Activated CD8-positive, alpha-beta memory T cell treated with anti-CD3 and anti-CD28 coated beads for 1 hour (primary cell): ENCODE measurements at places on chromosomes 4 and X.

- no peak for DNase-seq
These were observed 124.6 kb downstream of the NSUN7 start for GRCh38 chr4:40874331-40874730.

DNA sequence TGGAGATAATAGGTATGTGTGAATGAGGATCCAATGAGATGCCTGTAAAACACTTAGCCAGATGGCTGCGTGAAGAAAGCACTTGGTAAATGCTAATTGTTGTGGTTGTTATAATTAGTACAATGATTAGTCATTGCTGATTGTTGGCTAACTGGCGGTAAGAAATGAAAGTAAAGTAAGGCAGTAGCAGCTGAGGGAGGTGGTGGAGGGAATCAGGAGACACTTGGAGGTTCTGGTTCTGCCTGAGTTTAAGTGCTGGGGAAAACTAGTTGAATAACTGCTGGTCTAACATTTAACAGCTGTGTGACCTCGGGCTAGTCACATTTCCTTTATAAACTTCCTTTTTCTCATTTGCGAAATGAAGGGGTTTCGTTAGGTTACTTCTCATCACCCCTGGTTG, 30.9 kb downstream of the CD38 start:
- no peak for DNase-seq

DNA sequence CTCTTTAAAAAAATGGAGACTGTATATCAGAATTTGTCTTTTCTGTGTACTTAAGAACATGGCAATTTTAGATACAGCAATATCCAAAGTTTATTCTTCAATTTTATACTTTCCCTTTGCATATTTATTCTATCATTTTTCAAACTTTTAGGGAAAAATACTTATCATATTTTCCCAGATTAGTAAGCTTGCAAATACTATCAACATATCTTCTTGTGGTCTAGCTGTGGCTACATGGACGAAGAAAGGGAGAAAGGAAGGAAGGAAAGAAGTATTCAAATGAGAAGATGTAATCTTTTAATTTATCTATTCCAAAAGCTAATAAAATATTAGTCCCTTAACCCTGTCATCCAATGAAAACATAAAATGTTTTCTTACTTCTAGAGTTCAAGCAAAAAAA, 797.8 kb upstream of the GALNTL6 start:
- no peak for DNase-seq

- no peak for DNase-seq
These were observed 24.0 kb downstream of the AFM start for GRCh38 chr4:73505567-73505966.

- no peak for DNase-seq
These were observed 222.3 kb downstream of the CPE start for GRCh38 chr4:165600959-165601683.

- DNase-seq: no peak
These were observed 108.9 kb upstream of the TEX13D start for GRCh38 chrX:124223524-124223923.

DNA sequence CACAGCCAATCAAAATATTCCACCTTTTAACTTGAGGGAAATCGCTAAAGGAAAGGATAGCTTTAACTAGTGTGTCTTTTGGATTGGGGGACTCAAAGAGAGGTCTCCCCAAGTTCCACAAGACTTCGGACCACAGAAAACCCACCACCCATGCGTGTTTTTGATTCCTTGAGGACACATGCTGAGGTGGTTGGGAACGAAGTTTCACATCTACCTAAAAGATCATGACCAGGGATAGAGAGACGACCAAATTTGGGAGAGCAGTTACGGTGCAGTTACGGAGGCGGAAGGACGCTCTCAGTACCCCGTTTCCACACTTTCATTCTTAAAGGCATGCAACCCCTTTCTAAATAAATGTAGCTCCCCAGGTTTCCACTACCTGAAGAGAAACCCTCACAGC, 1.1 kb downstream of the PCYT1B start:
- DNase-seq: no peak

DNA sequence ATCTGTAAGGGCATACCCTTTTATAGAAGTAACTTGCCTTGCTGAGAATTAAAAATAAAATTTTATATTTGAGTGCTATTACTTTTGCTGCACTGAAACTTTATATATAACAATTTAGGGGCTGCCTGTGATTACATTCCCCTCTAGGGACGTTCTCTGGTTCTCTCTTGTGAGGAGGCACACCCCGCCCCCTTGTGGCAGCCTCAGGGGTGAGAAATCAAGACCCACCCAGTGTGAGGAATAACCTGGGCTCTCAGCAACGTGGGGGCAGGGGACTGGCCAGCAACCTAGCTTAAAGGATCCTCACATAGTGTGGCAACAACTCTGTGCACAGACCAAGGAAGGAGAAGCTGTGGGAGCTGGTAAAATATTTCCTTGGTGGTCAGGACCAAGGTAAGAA, 43.7 kb downstream of the MAGEA9 start:
- peak; percentile 24 for DNase-seq

DNA sequence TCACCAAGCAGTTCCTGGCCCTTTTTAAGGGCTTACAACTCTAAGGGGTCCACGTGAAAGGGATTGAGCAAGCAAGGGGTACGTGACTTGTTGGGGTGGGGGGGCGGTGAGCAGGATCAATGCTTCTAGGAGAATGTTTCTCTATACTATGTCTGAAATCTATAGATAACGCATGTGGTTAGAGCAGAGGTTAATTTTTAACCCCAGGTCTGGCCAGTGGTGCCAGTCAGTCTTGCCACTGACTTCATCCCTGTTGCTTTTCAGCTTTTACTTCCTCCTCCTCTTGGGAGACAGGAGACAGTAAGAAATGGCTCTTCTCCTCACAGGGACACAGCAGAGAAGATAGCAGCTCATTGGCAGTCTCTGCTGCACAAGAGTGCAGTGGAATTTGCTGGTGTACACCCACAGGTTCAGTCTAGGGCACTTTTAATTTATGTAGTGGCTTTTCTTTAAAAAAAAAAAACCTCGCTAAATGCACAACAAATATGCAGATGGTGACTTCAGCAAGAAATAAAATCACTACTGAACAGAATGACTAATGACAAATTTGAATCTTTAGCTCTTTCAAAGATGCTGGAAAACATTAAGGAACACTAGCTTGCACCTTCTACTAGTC, 190.5 kb downstream of the CCNG2 start:
- DNase-seq: no peak

DNA sequence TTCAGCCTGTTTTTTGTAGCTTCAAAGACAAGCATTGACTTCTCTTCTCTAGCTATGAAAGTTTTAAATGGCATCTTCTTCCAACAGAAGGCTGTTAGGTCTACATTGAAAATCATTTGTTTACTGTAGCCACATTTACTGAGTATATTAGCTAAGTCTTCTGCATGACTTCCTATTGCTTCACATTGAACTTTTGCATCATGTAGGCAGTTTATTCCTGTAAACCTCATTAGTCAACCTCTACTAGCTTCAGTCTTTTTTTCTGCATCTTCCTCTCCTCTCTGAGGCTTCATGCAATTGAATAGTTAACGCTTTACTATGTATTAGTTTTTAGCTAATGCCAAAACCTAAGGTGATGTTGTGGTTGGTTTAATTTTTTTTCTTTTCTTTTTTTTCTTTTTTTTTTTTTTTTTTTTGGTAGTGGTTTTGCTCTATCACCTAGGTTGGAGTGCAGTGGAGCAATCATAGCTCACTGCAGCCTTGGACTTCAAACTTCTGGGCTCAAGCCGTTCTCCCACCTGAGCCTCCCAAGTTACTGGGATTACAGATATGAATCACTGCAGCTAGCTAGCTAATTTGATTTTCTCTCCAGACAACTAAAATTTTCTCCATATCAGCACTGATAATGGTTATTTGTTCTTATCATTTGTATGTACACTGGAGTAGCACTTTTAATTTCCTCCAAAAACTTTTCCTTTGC, 3.4 kb downstream of the UGT2A3 start:
- DNase-seq: no peak

GRCh38 chr4:119268466-119268865, 53.5 kb downstream of the FABP2 start:
- DNase-seq: no peak

GRCh38 chr4:74056858-74057562, 18.5 kb upstream of the CXCL3 start:
- no peak for DNase-seq

- no peak for DNase-seq
These were observed 39.6 kb downstream of the PALLD start for GRCh38 chr4:168536448-168536847.

DNA sequence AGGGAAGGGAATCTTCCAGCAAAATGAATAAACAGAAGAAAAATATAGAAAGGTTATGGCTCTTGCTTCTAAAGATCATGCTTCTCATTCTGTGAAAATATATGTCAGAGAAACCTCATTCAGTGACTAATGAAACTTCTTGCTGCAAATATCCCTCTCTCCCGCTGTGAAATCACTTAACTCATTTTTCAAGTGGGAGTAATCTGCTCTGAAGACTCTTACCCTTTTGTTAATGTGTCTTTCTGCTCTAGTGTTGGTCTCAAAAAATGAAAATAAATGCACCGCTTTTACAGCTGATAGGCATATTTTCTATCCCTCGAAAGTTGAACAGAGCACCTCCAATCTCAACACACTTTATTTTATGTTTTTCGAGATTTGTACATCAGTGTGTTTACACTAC, 252.3 kb downstream of the NLGN4X start:
- no peak for DNase-seq

- DNase-seq: peak; percentile 23
These were observed 209.6 kb upstream of the SPIN4 start for GRCh38 chrX:63560601-63561218.

GRCh38 chrX:55109306-55109705, 20.5 kb downstream of the PAGE2 start:
- DNase-seq: no peak

DNA sequence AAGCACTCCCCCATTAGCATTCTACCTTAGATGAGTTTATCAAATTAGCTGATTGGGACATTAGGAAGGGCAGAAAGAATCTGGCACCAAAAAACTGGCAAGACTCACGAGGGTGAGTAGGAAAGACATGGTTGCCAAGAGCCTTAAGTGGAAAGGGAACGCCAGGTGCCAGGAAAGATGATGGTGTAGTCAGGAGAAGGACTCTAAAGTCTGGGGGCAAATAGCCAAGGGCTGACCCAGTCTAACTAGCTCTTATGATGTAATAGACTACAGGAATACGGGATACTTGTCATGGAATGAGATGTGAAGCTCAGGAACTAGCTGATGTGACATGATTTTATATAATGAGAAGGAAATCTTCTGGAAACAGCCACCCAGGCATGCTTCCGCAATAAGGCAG, 94.8 kb downstream of the MBNL3 start:
- DNase-seq: no peak

- no peak for DNase-seq
These were observed 98.7 kb upstream of the KIT start for GRCh38 chr4:54558889-54559677.

GRCh38 chr4:170697045-170697444, 607.3 kb upstream of the AADAT start:
- no peak for DNase-seq

DNA sequence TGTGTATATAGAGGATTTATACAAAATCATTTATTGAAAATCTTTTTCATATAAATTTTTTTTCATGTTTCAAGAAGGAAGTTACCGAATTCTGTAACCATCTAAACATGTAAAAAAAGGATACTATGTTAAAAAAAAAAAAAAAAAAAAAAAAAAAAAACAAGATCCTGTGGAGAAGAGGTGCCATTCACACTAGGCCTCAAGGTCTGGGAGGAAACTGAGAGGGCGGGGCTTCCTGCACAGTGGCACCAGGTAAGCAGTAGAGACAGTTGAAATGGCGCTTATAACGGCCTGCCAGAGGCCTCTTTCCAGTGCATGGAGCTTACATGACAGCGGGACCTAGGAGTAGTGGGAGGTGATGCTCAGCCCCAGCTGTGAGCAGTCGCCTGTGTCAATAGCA, 17.5 kb downstream of the TRAPPC2 start:
- no peak for DNase-seq

- DNase-seq: no peak
These were observed 711 bp downstream of the ACE2 start for GRCh38 chrX:15600049-15600448.

DNA sequence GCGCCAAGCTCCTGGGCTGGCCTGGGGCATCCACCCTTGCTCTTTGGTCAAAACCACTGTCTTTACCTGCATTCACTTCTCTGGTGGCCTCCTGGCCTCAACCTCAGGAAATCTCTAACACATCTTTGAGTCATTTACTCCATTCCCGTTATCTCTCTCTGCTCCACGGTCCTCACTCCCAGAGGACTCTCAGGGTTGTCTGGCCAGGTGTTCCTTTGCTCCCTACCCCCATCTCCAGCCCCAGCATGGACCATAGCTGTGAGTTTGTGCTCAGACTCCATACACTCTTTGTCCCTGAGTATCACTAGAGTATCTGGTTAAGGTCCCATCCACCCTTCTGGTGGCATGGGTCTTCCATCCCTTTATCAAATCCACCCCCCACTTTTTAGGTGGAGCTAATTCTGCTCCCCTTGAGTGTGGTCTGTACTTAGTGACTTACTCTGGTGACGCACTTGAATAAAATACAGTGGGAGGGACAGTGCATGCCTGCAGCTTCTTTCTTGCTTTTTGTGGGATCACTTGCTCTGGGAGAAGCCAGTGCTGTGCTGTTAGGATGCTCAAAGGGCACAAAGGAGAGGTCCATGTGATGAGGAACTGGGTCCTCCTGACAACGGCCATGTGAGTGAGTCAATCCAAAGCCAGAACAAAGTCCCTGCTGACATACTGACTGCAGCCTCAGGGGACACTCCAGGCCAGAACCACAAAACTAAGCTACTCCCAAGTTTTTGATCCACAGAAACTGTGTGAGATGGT, 44.3 kb downstream of the IGFBP7 start:
- DNase-seq: no peak

- DNase-seq: no peak
These were observed 213.6 kb downstream of the PALLD start for GRCh38 chr4:168710353-168710946.

- no peak for DNase-seq
These were observed 98.7 kb downstream of the CPZ start for GRCh38 chr4:8691151-8691775.

- DNase-seq: no peak
These were observed 233.9 kb downstream of the ARAP2 start for GRCh38 chr4:36010397-36010929.
